CD4-positive, alpha-beta T cell treated with Interleukin-12 subunit alpha and Interleukin-12 subunit beta, for 1 hour (primary cell): ENCODE measurements at places on chromosomes 11 and 22.

GRCh38 chr11:41659985-41660384, 200.5 kb upstream of the LRRC4C start:
- no peak for DNase-seq

GRCh38 chr11:35419830-35420333, 524 bp upstream of the SLC1A2 start:
- DNase-seq = no peak

- DNase-seq = no peak
Measured at GRCh38 chr11:124238512-124238911, 2.4 kb upstream of the OR8G1 start.

- no peak for DNase-seq
Measured at GRCh38 chr11:1138097-1138496, 19.7 kb upstream of the MUC5AC start.

GRCh38 chr11:119410501-119410900, 12.5 kb downstream of the THY1 start:
- no peak for DNase-seq

GRCh38 chr11:43212279-43212678, 99.5 kb upstream of the API5 start:
- DNase-seq = no peak

GRCh38 chr11:17601256-17601671, 54.2 kb downstream of the OTOG start:
- no peak for DNase-seq

DNA sequence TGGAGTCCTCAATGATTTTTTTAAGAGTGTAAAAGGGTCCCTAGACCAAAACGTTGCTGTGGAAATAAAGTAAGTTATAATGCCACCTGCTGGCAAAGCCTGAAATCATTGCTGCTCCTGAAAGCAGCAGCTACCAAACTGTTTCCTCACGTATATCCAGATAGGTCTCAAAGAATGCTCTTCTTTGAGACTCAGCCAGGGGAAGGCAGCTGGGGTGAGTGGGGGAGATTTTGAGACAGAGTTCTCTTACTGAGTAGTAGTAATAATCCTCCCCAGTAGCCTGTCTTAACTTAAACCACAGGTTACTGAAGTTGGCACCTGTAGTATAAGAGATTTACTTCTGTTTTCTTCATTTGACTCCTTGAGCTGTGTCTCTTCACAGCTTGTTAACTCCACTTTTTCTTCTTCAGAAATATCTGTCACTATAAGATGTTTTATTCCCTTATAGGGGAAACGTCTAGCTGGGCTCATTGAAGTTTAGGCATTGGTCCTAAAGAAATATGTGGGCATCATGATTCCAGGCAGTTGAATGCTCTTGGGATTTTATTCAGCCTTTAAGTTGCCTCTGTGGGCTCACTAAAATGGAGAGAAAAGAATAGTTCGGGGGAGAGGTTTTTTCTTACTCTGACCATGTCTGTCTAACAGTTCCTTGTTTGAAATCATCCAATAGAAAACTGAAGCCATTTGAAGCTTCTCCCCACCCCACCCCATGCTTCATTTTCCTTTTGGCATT, 77.9 kb downstream of the BTBD10 start:
- peak; percentile 39 for DNase-seq

DNA sequence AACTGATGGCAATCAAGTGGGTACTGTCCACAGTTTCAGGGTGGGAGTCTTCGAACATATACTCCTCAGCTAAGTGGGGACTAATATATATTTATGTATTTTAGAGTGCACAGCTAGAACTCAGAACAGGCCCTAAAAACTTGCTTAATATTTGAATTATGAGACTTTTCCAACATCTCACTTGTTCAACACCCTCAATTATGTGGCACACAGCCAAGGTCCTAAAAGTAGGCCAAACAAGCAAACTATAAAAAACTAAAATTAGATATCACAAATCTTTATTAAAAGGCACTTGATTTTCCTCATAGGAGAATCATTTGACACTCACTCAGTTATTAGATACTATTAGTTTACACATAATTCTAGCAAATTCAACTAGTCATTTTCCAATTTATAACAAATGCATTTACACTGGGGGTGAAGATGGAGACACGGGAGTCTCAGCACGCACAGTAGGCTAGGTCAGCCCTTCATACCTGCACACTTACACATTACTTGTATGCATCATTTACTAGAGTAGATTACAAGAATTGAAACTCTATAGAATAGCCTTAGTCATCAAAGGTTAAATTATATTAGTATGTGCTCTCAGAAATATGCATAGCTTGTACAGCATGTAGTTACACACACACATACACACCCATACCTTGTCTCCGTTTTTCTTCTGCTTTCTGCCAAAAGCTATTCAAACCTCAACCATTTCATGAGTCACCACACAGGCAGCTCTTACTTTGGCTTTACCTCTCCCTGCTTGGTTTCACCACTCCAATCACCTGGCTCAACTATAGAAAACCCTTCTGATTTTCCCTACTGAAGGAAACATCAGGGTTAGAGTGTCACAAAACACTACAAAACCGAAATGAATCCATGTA, 171.5 kb downstream of the SBF2 start:
- DNase-seq = no peak

DNA sequence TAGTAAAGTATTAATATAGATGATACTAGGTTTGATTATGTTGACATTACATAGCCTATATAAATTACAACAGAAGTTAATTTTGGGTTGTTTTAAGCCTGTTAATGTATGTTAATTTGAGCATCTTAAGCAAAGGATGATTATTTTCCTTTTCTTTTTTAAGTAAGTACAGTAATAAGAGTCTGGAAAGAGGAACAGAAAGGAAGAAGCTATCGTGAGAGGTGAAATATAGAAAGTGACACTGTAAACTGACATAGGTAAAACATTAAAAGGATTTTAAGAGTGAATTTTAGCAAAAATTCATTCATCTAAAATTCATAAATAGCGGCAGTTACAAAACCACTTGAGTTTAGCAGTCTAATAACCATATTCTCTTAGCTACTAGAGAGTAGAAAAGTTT, 45.5 kb downstream of the FAR1 start:
- no peak for DNase-seq

GRCh38 chr11:60165538-60165937, 17.3 kb downstream of the MS4A6A start:
- no peak for DNase-seq

GRCh38 chr11:126833065-126833464, 167.5 kb downstream of the KIRREL3 start:
- no peak for DNase-seq

DNA sequence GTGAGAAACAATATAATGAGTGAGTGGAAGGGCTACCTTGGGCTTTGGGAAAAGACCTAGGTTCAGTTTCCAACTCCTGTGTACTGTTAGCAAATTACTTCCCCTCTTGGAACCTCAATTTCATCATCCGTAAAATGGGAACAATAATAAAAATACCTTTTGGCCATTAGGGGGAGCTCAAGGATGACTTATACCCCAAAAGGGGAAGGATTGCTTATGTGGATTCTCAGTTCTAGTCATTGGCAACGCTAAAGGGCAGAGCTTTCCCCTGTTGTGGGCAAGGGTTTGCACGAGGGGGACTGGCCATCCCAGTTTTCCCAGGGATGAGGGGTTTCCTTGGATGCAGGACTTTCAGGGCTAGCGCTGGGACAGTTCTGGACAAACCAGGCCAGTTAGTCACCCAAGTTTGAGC, 3.1 kb upstream of the COMMD9 start:
- DNase-seq = peak; percentile 68

DNA sequence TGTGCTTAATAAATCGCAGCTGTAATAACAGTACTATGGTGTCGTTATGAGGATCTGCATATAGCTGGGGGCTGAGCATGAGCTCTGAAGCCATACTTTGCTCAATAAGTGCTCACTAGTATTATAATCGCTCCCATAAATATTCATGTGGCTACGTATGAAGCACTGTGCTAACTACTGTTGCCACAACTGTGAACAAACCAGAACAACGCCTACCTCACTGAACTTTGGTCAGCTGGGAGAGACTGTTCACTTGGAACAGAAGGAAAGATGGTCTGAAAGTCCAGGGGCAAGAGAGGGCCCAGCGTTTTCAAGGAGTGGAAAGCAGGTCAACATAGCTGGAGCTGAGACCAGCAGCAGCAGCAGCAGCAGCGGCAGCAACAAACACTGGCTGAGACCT, 141.6 kb downstream of the EFCAB6 start:
- DNase-seq = no peak

- no peak for DNase-seq
Measured at GRCh38 chr11:30991376-30991775, 378.2 kb downstream of the DCDC1 start.
